ENCODE measurements at places on chromosomes 5 and 9.

- no peak for DNase-seq
These were observed 33.3 kb downstream of the GLIS3 start for GRCh38 chr9:4266602-4267001.

- DNase-seq: no peak
These were observed 444.1 kb upstream of the TLE4 start for GRCh38 chr9:79127661-79128060.

DNA sequence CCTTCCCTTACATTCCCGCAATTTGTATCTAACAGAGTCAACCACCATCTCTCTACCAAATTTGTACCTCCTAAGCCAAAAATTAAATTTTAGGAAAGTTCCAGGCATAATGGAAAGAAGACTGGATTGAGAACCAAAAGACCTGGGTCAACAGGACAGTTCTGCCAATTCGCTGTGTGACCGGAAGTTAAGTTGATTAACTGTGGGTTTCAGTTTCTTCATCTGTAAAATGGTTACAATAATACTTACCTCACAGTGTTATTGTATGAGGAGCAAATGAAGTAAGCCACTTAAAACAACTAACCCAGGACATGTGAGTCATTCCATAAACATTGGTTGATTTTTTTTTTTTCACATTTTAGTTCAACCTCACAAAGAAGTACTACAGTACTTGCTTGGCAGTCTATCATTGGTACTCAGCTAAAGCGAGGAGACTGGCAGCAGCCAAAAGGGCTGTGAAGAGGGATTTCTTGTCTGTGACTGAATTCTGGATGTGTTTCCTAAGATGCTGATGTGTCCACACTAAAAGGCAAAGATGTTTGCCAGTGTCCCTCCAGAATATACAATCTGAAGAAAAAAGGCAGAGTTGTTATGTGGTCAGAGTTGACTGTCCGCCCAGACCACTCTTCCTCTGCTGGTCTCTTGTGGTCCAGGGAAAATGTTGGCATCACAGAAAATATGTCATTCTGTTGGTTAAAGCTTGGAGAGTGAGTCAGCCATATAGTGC, 198.6 kb downstream of the TLE1 start:
- DNase-seq: no peak

DNA sequence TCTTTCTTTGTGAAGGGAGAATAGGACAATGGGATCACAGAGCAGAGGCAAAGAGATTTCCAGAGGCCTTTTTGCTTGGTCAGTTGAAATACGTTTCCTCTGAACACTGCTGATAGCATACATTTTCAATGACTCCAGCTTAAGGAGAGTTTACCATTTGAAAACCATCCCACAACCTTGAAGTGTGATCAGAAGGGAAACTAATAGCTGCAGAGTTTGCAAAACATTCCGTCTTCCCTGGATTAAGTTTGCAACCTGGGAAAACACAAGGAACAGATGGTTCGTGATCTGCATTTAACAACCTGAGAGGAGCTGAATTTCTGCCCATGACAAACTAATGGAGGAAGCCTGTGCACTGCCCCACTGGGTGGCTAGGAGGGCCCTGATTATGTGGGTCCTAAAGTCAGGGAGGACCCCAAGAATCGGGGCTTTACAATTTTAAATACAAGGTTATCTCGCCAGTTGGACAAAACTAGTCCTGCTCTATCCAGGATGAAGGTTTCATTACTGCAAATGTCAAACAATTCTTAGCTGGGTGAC, 35.6 kb downstream of the MTX3 start:
- no peak for DNase-seq
